A549 treated with Hydrocortisone at 1 μM for 4 hours (cell line): ENCODE measurements at places on chromosomes 5 and 9. TPM values are rescaled to one million over a fixed set of nuclear protein-coding genes. Genes with fewer than 3 reads are reported as not detected.

EPB41L4B gene
- total RNA-seq = 21.4 to 25.7 TPM (median 23.9 TPM) in 5 replicates

TRPM3 gene
- not detected in 5 replicates for total RNA-seq

CD72 gene
- total RNA-seq = 0.11 to 0.20 TPM (median 0.15 TPM) in 4 of 5 replicates, not detected in the other

ADRB2 gene
- 0.97 to 1.6 TPM (median 1.0 TPM) in 5 replicates for total RNA-seq
